ENCODE measurements at places on chromosomes 12 and 14.

- no peak for DNase-seq
Observed at GRCh38 chr12:131830914-131831571, 2.9 kb downstream of the MMP17 start.

DNA sequence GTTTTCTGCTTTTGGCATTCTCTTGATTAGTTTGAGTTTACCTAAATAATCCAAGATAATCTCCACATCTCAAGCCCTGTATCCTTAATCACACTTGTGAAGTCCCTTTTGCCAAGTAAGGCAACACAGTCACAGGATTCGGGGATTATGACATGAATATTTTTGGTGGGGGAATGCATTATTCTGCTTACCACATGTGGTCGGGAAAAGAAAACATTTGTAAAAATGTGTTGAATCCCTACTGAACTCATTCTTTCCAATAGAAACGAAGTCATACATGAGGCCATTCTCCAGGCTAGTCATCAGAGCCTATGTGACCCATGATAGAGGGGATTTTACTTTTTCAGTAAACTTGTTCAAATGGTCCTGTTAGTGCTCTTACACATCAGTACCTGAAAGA, 58.5 kb upstream of the PRICKLE1 start:
- no peak for DNase-seq

DNA sequence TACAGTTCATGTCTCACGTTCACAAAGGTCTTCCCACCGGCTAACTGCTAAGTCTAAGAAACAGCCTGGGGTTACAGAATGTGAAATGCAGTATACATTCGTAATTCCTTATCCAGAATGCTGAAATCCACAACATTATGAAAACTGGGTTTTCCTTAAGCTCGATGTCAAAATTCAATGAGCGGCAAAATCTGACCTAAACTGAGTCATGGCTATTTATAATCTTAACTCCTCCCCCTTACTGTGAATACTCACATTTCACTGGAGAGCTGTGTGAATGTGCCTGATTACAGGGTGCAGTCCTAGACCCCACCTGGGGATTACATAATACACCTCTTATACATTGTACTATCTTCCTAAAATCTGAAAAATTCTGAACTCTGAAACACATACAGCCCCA, 35.3 kb downstream of the STX2 start:
- DNase-seq = no peak

- DNase-seq = no peak
Observed at GRCh38 chr12:79844693-79845092, 90.2 kb downstream of the PPP1R12A start.

- no peak for DNase-seq
Observed at GRCh38 chr12:69666798-69667197, 32.3 kb downstream of the BEST3 start.

DNA sequence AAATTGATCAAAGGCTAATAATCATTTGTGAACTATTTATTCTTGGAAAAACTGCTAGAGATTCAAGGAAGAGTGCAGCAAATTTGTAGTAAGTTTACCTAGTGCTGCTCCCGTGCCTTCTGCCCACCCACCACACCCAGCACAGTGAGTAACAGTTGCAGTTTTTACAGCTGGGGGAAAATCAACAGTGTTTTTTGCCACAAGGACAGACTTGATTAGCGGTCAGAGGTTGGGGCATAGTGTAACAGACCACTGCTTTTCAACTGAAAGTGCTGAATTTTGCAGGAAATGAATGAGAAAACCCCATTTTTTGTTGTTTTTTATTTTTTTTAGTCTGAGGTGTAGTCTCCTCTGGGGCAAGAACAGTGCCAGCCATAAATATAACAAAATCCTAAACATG, 7.5 kb upstream of the KLRK1 start:
- no peak for DNase-seq

DNA sequence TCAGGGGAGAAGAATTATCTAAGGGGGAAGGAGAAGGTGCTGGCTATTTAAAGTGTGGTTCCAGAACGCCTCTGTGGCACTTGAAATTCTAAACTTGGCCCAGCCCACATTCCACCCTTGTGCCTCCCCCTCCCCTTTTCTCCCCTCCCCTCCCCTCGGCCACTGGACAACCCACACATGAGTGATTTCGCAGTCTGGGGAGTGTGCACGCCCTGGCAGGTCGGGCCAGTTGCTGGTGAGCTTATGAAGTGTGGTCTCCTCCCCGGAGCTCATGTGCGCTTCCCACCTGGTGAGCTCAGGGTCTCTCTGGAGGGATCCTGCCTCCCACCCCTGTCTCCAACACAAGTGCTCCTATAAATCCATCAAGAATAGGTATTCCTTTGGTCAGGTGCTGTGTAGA, at the start of gene SLC6A13:
SLC6A13 (minus strand) TSS at position 20 of the 400 bp plus-strand sequence. CDS start 2,784 bp downstream, outside the sequence.
- no peak for DNase-seq

DNA sequence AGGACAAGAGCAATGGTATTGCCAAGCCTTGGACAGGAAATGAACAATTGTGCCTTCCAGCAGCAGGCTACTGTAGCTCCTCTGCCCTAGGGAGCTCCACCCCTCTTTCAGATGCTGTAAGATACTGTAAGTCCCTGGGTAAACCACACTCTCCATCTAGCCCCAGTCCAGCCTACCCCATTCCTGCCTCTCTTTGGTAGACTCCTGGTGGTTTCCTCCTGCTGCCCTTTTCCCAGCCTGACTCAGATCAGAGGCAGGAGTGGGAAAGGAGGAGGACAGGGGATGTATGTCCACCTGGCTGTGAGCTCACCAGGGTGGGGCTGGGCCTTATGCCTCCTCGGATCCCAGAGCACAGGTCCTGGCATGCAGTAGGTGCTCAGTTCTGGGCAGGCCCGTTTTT, 174.6 kb downstream of the ESRRB start:
- DNase-seq = no peak

DNA sequence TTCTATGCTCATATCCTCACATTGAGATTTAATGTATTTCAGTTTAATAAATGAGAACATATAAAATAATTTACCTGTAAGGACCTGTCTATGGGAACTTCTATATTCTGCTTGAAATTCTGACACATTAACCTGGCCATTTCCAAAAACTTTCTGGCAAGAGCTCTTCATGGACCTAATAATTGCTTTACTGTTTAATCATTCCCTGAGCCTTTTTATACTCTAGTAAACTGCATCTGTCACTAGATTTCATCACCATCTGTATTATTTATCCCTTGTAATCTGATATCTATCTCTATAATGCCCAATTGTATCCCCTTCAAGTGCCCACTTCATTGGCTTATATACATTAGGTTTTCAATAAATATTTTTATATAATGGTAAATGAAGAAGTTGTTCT, 327.7 kb downstream of the RAD51B start:
- DNase-seq = no peak

DNA sequence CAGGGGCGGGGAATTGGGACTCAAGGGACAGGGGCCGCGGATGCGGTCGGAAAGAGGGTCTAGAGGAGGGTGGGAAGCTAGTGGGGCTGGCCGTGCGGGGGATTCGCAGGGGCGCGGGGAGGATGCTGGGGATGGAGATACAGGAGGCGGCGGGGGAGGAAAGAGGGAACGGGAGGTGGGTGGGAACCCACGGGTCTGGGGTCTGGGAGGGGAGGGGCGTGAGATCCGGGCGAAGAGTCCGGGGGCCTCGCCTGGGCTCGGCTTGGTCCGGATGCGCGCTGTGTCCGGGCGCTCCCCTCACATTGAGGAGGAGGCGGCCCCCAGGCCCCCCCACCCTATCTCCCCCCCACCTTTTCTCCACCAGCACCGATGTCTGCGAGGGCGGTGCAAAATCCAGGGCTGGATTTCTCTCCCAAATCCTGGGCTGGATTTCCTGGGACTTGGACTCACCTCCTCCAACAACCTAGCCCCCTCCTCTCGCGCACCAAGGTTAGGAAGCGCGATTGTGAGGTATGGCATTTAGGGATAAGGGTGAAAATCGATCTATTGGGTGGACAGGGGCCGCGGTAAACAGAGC, at the start of gene AGAP2:
AGAP2 (minus strand) TSS at position 82 of the 577 bp plus-strand sequence. CDS start 496 bp downstream, outside the sequence.
- DNase-seq = no peak

DNA sequence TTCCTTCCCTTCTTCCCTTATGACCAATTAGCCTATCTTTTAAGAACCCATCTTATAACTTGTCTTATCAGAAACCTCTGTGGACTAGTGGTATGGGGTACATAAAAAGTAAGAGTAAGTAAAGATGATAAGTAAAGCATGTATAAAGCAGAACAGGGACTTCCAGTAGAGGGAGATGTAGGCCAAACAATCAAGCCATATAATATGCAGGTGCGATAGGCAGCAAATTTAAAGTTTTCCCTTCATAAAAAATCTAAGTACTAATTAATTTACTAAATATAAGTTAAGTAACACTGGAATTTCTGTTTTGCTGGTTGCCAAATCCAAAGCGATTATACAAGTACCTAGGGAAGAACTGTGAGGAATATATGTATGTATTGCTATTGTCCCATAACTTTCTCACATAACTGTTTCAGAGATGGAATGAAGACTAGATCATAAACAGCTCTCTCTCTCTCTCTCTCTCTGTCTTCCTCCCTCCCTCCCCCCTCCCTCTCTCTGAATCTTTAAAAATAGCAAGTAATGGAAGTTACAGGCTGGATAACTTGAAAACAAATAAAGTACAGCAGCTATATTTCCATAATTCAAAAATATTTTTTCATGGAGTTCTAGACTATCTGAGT, 25.7 kb downstream of the METTL25 start:
- DNase-seq = no peak

- no peak for DNase-seq
Observed at GRCh38 chr12:113420996-113421595, 1.1 kb upstream of the SDSL start.

DNA sequence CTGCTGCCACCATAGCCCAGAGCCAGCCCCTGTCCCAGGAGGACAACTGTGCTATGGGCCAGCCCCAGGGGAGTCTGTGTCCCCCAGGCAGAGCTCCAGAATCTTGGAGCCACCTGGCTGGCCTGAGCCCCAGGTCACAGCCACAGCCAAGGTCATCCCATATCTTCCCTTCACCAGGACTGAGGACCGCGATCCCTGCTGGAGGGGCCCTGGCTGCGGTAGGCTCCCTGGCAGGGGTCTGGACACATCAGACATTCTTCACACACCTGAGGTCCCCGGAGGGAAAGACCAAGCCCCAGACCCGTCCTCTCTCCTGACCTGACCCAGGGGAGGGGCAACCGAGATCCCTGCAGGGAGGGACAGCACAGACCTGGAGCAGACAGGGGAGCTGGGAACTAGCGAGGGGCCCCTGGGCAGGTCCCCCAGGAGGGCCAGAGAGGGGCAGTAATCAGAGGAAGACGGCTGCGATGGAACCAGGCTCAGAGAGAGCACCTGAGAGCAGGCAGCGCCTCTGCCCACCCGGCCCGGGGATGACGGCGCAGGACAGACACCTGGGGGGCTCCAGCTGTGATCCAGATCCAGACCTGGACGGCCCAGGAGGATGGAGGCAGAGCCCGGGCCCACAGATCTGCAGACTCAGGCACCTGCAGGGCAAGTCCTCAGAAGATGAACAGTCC, 103.2 kb upstream of the EIF5 start:
- DNase-seq = no peak

- DNase-seq = no peak
Observed at GRCh38 chr14:104333646-104334423, 195.4 kb downstream of the KIF26A start.

- DNase-seq = no peak
Observed at GRCh38 chr12:70948236-70948975, 27.9 kb upstream of the PTPRR start.

GRCh38 chr14:23446291-23446851, 10.9 kb upstream of the MYH7 start:
- no peak for DNase-seq

GRCh38 chr12:27711967-27712366, 1.3 kb downstream of the MRPS35 start:
- DNase-seq = no peak

- DNase-seq = no peak
Observed at GRCh38 chr12:105570944-105571343, 240.5 kb downstream of the C12orf75 start.

DNA sequence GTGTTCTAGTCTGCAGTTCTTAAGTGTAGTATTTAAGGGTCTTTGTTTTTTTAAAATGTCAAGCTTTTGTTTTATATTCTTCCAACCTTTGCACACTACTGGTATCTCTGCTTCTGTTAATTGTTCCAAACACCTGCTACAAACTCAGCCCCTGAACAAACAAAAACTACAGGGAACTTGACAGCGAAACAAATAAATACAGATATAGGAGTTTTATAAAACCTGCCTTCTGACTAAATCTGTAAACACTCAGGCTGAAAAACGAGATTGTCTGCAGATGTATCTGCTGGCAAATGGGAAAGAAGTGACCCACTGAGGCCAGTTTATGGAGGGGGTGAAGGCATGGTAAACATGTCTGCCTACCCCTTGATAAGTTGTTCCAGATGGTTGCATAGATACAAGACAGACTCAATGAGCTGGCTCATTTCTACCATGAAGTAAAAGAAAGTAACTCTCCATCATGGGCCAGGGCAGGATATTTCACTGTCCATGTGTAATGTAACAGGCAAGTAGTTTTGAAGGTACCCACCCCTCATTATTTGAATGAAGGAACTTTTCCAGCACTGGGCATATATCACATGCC, 75.6 kb downstream of the LMO3 start:
- no peak for DNase-seq

DNA sequence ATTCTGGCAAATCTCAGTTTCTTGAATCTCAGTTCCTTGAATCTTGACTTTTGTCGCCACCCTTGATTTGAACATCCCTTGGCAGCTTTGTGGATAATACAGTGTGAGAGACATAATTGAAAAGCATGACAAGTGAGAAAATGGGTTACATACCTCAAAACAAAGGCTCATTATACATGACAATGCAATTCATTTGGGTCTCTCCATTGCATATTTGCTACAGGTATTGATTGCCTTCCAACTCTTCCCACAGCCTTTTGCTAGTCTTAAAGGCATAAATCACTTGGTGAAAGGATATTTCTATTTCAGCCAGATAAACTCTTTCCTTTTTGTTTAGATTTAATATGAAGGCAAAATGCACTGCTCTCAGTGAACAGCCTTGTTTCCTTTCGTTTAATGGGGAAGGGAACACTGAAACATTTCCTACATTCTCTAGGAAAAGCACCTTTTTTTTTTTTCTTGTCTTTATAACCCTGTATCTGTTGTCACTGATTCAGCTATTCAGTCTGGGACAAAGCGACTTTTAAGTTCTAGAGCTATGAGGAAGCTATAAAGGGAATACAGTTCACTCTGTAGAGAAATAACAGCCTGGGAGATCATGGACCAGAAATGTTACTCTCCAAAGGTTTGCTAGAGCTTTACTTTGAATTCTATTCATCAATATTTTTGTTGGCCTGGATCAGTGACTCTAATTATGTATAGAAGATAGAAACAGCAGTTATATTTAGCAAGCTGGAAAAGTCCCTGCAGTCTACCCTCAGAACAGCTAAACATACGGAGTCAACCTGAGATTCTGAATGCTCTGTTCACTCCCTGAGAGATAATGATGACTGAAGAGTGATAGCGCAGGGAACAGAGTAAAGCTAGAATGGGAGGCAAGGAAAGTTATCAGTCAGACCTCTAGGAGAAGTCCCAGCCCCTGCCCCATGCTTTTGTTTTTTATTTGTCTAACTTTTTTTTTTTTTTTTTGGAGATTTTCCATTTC, 311.4 kb downstream of the RGS6 start:
- no peak for DNase-seq

GRCh38 chr14:96911499-96912149, 114.4 kb downstream of the VRK1 start:
- DNase-seq = peak; percentile 32

- DNase-seq = no peak
Observed at GRCh38 chr14:96567289-96567899, 65.2 kb downstream of the PAPOLA start.
